ENCODE measurements at places on chromosomes 5 and 9.
A peak's percentile ranks its signal among the peaks of the same experiment; 100 is the strongest.

DNA sequence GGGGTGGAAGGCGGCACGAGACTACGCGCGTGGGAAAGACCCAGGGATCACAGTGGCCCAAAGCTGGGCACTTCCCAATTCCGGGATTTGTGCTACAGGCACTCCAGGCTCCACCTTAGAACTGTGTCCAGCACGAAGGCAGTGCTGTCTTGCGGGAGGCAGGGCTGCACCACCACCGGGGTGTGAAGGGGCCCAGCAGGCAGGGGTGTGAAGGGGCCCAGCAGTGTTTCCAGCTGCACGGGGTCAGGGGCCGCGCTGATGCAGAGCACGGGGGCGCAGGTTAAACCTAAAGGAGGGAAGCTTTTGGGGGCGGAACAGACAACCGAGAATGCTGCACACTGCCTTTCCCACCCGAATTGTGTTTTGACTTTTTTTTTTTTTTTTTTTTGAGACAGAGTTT is 1.1 kb upstream of the PDCD6 start:
- DNase-seq = no peak

DNA sequence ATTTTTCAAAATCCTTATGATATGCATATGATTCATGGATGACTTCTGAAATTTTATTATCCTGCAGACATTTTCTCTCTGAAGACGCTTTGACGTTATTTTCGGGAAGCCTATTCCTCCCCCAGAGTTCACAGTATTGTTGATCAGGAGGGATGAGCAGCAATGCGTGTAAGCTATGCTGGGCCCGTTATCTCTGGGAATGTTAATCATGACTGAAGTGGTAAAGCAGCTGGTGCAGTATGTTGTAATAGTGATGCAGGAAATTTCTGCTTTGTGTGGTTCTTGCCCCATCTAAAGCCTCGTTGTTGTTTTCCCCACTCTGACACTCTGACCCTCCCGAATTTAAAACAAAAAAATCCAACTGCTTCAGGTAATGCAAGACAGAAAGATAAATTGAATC is 1797.8 kb upstream of the WWC1 start:
- DNase-seq = no peak

- DNase-seq = no peak
Measured at GRCh38 chr9:75168270-75169178, 80.2 kb downstream of the OSTF1 start.

DNA sequence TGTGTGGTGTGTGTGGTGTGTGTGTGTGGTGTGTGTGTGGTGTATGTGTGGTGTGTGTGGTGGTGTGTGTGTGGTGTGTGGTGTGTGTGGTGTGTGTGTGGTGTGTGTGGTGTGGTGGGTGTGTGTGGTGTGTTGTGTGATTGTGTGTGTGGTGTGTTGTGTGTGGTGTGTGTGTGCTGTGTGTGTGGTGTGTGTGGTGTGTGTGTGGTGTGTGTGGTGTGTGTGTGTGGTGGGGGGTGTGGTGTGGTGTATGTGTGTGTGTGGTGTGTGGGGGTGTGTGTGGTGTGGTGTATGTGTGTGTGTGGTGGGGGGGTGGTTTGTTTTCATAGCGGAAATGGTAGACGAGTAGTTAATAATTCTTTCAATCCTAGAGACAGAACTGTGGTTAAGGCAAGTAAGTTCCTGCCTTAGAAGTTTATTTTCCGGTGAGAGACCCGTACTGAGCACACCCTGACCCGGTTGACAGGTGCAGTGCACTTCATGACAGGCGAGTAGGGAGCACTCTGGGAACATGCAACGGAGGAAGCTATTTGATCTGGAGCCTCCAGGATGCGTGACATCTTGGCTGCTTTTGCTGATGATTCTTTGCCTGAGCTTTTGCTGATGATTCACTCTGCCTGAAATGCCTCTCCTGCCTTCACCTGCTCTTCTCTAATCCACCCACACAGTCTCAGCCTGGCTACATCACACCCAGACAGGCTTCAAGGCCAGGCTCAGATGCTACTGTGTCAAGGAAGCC is 21.7 kb upstream of the FAT2 start:
- DNase-seq = peak; percentile 87

DNA sequence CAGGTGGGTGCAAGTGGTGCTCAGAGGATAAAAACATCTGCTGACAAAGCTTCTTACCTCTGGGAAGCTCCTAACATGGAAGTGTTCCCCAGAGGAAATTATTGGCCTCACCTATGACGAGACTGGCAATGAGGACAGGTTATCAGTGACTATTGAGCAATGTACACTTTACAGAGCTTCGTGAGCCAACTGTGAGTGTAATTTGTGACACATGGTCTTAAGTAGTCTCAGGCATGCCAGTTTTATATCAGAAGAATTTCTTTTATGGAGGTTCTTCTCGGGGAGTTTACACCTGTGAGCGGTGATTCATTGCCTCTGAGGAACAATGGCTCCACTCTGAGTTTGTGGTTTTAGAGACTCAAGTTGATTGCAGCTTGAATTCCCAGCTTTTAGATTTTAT is 11.3 kb downstream of the ANKDD1B start:
- peak; percentile 84 for DNase-seq

All from keratinocyte (primary cell).